Activated naive CD4-positive, alpha-beta T cell treated with Interleukin-2 at 50 U/mL for 16 hours (primary cell): ENCODE measurements at places on chromosomes 5 and 9.

- DNase-seq, result no peak
These were observed 84.6 kb downstream of the HMHB1 start for GRCh38 chr5:143896516-143896915.

- DNase-seq, result no peak
These were observed 1.8 kb downstream of the ARRDC1 start for GRCh38 chr9:137607141-137607857.

GRCh38 chr9:12853051-12853450, 78.2 kb downstream of the LURAP1L start:
- DNase-seq, result no peak

DNA sequence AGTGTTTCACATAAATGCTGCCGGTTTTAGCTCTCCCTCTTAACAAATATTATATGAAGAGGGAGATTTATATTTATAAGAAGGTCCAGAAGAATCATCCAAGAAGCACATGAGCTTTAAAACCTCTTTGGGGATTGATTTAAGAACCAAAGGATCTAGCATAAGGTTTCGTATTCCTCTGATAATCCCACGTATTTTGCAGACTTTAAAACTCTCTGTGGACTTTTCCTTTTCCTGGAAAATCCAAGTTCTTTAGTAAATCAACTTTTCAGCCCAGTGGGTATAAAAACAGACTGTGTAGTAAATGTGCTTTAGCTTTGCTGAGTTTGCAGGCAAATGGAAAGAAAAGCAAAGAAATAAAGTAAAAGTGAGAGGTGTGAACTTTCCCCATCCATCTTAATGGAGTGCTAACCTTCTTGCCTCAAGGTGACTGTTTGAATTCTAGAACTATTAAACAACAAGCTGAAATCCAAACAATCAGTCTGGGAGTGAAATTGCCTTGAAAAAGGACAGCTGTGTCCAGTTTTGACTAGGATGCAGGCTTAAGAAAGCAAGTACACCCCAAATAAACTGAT, 363.4 kb upstream of the SLC24A2 start:
- no peak for DNase-seq

DNA sequence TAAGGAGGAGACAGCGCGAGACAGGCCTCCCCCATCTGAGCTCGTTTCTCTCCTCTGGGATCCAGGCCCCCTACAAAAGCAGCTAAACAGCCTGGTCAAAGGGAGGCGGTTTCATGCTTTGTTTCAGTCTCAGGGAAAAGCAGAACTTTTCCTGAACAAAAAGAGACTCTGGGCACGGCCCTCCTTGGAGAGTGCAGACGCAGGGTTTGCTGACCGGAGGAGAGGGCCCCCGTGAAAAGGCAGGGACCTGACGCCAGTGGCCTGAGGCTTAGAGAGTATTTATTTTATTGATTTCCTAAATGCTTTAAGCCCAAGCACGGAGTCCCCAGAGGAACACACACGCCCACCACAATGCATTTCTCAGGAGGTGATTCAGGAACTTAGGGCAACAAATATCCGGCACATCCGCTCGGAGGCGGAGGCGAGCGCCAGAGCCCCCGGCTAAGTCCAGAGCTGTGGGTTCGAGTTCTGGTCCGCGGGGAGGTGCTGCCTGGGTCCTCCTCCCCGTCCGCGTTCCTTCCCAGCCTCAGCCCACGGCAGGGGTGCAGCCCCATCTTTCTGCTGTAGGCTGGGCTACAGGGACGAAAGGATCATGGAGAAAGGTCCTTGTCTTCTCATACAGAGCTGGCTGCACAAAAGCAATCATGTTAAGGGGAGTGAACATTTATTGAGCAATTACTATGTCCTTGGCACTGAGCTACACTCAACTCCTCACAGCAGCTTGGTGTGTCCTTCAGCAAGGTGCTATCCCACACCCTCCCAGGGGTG, 40.0 kb downstream of the PTGES start:
- DNase-seq, result no peak

- no peak for DNase-seq
These were observed 168.5 kb upstream of the TARS1 start for GRCh38 chr5:33272288-33272687.

- no peak for DNase-seq
These were observed 38.7 kb downstream of the KCTD16 start for GRCh38 chr5:144209361-144209760.

DNA sequence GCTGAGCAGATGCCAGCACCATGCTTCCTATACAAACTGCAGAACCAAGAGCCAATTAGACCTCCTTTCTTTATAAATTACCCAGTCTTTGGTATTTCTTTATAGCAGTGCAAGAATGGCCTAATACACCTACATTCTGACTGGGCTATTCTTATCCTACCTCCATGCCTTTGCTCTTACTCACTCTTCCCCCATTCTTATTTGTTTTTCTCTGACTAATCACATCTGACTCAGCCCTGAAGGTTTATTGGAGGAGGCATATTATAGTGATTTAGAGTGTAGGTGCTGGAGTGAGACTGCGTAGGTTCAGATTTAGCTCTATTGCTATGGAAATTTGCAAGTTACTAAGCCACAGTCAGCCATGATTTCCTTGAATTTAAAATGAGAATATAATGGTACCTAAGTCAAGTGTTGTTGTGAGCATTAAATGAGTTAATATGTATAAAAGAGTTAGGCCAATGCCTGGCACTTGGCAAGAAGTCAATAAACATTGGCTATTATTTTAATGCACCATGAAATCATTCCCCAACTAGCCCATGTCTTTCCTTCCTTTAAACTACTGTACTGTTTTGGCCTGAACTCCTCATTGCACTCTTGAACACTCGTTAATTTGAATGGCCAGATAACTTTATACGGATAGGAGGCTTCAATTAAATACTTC, 531.2 kb upstream of the ZNF608 start:
- no peak for DNase-seq

DNA sequence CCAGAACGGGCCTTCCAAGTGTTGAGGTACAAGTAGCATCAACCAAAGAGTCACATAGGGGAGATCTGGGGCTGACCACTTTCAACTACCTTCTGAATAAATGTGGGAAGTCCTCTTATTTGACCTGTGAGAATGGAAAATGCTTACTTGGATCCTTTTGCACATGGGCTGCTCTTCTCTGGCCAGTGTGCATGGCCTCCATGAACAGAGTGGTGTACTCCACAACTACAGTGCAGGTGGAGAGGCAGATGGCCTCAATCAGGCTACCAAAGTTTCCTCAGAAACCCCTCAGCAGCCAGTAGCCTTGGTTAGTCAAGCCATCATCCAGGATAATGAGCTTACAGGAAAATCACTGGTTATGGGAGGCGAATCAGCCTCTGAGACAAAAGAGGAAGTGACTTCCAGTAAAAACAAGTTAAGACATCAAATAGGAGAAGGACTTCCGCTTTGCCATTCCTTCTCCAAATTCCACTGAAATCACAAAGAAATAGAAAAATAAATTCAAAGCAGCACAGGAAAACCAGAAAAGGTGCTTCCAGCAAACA, 18.3 kb upstream of the FCHO2 start:
- no peak for DNase-seq

- no peak for DNase-seq
These were observed 104.2 kb downstream of the RAB3C start for GRCh38 chr5:58687079-58687478.

GRCh38 chr5:42423285-42424165, at the start of gene GHR:
TSS of gene GHR (plus strand) at chr5:42423439. CDS start at chr5:42565875, 142,436 bp downstream.
- DNase-seq, result peak; percentile 8

GRCh38 chr5:176817369-176817840, 7.0 kb downstream of the UNC5A start:
- DNase-seq, result no peak

- no peak for DNase-seq
These were observed 39.0 kb downstream of the ERGIC1 start for GRCh38 chr5:172872997-172873491.

DNA sequence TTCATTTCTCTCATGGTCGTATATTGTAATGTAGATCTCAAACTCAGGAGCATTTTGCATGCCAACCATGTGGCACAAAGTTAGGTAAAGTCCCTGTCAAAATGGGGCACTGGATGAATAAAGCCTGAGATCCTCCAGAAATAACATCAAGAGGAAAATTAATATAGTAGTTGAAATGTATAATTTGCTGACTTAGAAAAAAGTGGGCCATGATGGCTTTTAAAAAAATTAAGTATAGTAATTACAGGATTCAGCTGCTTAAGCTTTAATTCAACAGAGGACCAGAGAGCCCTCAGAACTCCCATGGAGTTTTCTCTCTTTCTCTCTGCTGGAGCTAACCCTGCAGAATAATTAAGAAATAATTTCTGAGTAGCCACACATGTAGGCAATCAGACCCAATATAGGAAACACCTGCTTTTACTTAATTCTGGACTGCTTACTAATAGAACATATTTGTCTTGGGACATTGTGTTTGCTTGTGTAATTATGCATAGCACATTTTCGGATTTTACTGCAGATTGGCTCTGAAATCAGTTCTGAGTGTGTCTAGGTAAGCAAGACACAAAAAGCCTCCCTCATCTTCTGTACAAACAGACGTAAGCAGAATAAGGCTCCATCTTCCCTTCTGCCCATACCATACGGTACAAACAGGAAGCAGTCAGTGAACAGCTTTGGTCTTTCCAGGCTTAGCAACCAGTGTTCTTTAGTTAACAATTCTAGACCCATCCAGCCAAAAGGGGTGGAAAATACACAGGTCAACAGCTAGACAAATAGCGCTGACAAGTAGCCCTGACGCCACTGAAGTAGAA, 26.5 kb upstream of the PCSK1 start:
- no peak for DNase-seq

DNA sequence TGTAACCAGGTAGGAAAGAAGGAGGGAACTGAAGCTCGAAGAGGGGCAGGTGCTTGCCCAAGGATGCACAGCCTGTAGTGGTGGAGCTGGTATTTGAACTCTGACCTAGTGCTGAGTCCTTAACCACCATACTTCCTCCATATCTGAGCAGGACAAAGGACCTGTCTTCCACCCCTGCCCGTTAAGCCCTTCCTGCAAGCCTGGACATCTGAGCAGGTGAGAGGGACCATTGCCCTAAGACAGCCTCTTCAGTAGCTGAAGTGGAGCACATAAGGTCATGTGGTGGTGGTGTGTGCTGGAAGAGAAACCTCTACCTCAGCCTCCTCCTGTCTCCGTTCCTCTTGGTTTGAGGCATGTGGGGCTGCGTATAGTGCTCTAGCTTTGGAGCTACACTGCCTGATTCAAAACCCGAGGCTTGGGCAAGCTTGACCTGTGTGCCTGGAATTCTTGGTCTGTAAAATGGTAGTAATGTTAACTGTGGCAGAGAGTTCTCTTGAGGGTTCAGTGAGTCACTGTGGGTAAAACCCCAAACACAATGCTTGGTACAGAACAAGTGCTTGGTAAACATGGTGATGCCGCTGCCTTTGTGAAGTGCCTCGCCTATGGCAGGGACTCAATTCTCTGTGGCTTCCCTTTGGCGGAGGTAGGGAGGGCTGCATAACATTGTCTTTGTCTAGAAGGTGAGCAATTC, 7.4 kb downstream of the GALNT10 start:
- peak; percentile 76 for DNase-seq

DNA sequence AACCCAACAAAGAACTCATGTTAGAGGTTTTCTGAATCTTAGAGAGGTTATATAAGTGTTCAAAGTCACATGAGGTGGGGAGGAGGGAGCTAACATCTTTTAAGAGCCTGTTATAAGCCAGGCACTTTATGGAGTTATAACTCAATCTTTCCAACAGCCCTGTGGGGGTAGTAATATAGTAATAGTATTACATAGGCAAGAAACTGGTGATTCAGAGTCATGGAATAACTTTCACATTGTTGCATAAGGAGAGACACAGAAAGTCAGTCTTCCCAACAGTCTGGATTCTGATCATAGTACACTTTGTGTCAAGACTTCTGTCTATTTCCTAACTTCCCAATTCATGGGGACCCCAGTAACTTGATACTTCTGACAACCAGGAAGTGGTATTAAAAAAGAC, 89.2 kb downstream of the ACER2 start:
- DNase-seq, result no peak

DNA sequence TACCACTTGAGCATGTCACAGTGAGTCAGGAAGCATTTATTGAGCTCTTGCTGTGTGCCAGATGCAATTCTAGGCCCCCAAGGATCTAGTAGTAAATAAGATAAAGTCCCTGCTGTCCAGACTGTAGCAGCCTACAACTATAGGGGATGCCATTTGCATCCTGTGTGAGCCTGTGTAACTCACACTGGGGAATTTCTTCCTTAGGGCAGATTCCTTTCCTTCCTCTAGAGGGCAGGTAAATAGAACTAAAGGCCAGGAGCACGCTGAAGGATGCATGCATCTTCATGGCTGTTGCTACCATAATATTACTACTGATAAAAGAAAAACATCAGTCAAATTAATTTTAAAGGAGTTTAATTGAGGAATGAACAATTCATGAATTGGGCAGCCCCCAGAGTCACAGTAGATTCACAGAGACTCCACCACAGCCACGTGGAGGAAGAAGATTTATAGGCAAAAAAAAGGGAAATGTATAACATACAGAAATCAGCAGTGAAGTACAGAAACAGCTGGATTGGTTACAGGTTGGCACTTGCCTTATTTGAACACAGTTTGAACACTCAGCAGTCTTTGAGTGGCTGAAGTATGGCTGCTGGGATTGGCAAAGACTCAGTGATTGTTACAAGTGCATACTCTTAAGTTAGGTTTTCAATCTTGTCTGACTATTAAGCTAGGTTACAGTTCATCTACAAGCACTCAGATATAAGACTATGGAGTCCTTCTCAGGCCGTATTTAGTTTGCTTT, 98.9 kb downstream of the ACTL7B start:
- DNase-seq, result no peak

GRCh38 chr9:2132484-2133082, 117.4 kb downstream of the SMARCA2 start:
- no peak for DNase-seq

DNA sequence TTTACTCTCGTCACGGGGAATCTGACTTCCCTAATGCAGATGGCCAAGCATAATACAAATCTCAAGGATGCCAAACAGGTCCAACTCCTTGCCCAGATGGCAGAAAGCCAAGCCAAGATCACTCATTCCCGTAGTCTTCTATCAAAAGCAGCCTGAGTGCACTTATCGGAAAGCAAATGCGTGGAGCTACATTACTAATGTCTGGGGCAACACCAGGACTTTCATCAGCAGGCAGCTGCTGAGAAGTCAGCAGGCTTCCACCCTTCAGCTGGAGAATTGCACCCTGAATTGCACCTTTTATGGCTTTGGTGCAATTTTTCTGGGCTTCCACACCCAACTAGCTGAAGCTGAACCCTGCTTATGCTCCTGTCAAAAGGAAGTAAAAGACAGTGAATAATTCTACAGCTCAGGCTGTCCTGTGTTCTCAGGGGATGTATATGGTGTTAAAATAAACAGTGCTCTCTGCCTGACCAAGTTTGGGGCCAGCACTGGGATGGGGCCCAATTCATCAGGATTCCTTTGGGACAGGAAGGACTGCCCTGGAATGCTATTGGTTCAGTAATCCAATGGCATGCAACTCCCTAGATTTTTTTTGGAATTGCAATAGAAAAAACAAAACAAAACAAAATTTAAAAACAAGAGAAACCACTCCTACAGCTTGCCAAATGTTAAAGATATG, 92.6 kb downstream of the DPYSL3 start:
- no peak for DNase-seq
